GM06990 (cell line): ENCODE measurements at places on chromosomes 3 and 15.

DNA sequence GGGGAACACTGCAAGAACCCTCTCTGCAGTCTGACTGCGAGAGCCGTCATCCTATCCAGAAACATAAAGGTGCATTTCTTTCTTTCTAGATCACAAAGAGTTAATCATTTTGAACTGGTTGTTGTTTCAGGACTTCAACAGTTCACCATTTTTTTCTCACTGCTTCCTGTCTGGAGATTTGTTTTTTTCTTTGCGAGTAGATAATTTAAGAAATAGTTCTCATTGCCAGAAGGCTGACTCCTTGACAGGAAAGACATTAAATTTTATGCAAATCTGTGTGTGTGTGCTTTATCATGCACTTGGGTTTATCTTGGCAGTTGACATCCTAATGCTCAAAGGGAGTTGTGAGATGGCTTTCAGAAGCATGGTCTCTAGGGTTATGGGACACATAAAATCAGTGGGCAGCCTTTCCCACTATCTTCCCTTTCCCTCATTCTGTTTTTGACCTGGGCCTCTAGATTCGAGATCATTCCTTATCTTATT is 123.5 kb upstream of the TBL1XR1 start:
- DNase-seq = no peak

DNA sequence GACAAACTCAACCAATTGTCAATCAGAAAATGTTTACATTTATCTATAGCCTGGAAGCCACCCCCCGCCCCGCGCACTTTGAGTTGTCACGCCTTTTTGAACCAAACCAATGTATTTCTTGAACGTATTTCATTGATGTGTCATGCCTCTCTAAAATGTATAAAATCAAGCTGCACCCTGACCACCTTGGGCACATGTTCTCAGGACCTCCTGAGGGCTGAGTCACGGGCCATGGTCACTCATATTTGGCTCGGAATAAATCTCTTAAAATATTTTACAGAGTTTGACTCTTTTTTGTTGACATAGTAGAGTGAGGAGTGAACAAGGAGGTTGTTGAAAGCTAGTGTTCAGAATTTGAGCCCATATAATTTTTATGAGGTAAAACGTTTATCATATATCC is 6.5 kb downstream of the MCTP2 start:
- DNase-seq = no peak

- no peak for DNase-seq
These were observed 719.6 kb upstream of the NR2F2 start for GRCh38 chr15:95610945-95611344.

GRCh38 chr3:121994551-121994950 is 27.5 kb downstream of the ILDR1 start:
- no peak for DNase-seq

- no peak for DNase-seq
These were observed 61.2 kb upstream of the FURIN start for GRCh38 chr15:90807074-90807785.

DNA sequence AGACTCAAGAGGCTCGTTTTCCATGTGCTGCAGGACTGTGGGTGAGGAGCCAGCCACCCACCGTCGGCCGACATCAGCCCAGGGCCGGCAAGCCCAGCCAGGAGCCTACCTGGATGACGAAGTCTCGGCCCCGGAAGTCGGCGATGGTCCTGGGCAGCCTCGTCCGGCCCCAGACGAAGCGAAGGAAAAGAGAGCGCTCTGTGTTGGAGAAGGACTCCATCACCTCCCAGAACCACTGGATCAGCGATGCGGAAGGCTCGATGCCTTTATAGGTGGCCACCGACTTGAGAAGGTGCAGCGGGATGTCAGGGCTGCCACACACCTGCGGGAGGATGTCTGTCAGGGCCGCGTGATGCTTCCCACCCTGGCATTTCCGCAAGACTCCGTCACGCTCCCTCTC is 13.8 kb upstream of the OCA2 start:
- no peak for DNase-seq

DNA sequence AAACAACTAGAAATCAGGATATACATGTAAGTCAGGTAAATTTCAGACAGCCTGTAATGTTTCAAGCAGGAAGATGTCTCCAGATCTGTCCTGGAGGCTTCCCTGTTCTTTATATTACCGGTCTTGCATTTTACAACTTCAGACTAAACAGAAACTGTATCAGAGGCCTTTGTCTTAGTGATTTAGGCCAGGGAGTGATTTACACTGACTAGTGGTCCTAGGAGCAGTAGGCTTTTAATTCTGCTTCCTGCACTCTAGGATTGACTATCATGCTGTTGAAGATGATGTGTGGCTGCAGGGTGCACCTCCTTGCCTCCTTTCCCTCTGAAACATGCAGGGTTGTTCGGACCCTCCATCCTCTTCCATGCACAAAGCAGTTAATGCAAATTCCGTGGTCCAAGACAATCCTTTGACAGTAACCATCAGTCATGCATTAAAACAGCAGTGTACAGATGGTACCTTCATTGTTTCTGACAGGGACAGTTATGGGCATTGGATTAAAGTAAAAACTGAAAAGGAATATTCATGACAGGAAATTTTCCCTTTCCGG is 27.6 kb downstream of the CHRNA7 start:
- no peak for DNase-seq

GRCh38 chr3:172249039-172249438 is 199.2 kb downstream of the GHSR start:
- DNase-seq = no peak

- DNase-seq = no peak
These were observed 160.1 kb downstream of the OR4M2 start for GRCh38 chr15:22240403-22240802.

GRCh38 chr15:92336419-92336987 is 57.2 kb upstream of the ST8SIA2 start:
- DNase-seq = no peak

- DNase-seq = peak; percentile 16
These were observed 764 bp downstream of the UACA start for GRCh38 chr15:70762469-70763119.

DNA sequence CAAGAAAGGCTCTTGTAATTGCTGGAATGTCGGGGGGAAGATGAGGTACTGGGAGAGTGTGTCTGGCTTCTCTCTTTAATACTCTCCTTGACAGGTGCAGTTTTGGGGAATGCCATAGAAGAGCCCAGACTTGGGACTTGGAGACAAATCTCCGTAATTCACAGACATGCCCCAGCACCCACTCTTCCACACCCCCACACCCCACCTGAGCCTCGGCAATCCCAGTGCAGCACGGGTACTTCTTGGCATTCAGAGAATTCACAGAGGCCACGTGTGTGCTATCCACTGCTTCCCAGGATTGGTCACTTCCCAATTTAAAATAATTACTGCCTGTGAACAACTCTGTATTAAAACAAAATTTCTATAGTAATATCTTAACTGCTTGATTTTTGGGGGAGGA is 43.9 kb downstream of the TRIM71 start:
- DNase-seq = no peak

DNA sequence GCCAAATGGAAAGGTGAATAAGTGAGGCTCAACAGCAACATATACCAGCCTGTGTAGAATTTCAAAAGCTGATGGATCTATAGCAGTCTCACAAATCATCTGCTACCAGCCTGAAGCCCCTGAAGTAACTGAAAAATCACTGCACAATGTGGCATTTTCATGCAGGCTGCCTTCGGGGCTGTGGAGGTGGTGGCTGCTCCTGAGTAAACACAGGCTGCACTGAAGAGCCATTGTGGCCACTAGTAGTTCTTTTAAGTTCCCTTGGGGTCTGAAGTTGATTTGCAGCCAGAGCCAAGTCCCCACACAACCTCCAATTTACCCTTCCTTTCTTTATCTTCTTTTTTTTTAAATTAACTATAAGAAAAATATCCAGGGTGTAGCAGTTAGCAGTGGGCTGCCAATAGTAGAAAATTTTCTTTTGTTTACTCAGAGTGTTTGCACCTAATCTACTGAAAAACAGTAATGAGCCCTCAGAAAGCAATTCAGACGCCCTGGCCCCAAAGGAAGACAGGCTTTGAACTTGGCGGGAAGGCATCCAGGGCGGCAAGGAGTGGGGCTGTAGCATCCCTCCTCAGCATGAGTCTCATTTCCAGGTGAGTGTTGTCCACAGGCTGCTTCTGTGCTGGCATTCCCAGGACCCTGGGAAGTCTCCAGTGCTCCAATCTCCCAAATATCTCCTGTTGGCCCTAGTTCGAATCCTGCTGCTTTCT is 13.3 kb upstream of the SUSD5 start:
- DNase-seq = no peak

DNA sequence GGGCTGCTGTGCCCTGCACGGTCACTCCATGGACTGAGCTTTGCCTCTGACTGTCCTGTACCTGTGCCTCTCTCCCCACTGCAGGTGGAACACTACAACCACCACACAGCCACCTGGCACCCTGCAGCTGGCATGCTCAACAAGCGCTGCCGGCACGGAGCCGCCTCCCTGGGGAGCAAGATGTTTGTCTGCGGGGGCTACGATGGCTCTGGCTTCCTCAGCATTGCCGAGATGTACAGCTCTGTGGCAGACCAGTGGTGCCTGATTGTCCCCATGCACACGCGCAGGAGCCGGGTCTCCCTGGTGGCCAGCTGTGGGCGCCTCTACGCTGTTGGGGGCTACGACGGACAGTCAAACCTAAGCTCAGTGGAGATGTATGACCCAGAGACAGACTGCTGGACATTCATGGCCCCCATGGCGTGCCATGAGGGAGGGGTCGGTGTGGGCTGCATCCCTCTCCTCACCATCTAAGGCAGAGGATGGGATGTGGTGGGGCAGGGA is 37.3 kb upstream of the PTPN23 start:
- no peak for DNase-seq

- DNase-seq = no peak
These were observed 45.2 kb downstream of the SPRED1 start for GRCh38 chr15:38297623-38298388.

GRCh38 chr15:53324061-53324460 is 435.4 kb downstream of the WDR72 start:
- no peak for DNase-seq

- DNase-seq = no peak
These were observed 639 bp upstream of the POLR2M start for GRCh38 chr15:57705746-57706404.

- DNase-seq = no peak
These were observed 178.5 kb downstream of the FNDC3B start for GRCh38 chr3:172217877-172218276.

DNA sequence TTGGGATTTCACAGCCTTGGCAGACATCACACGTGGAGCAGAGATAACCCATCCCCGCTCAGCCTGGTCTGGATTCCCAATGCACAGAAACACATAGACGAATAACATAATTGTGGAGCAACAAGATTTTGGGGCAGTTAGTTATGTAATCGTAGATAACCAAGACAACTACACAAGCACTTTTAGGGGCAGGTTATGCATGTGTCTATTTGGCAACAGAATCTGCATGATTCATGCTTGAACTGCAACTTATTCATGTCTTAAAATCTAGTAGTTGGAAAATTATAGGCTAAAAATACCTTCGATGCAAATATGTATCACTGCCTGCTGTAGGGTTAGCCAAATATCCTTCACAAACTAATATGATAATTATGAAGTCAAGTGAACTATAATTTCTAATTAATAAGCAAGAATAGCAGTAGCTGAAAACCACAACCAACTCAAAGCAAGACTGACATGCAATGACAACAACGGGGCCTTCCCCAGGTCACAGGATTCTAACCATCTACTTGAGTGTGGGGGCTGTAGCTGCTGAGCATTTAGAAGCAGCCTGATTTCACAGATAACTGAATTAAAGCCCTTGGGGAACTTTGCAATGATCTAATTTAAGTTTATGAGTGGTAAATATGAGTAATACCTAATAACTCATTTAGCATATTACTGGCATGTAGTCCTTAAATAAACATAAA is 31.1 kb downstream of the DGKG start:
- DNase-seq = no peak

- no peak for DNase-seq
These were observed 5.6 kb downstream of the OR5K4 start for GRCh38 chr3:98359250-98359649.

DNA sequence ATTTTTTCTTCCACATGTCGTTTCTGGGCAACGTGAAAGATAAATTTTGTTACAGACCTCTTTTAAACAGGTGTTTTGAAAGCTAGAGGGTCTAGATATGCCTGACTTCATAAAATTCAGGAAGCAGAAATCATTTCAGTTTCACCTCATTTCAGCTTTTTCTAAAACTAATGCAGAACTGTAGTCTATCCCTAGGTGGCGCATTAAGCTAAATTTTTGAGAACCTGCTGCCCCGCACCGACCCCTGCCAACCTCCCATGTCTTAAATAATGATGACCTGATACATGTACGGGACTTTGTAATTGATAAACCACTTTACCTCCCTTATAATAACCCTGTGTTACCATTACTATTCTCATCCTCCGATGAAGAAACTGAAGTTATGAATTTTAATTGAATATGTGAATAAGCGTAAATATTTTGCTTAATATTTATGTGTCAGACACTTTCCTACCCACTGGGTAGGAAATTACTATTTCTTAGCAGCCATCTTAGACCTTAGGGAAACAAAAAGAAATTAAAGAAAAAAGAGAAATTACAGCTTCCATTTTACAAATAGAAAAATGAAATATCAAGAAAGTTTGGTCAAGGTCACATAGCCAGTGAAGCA is 78.7 kb upstream of the GCNT3 start:
- no peak for DNase-seq

DNA sequence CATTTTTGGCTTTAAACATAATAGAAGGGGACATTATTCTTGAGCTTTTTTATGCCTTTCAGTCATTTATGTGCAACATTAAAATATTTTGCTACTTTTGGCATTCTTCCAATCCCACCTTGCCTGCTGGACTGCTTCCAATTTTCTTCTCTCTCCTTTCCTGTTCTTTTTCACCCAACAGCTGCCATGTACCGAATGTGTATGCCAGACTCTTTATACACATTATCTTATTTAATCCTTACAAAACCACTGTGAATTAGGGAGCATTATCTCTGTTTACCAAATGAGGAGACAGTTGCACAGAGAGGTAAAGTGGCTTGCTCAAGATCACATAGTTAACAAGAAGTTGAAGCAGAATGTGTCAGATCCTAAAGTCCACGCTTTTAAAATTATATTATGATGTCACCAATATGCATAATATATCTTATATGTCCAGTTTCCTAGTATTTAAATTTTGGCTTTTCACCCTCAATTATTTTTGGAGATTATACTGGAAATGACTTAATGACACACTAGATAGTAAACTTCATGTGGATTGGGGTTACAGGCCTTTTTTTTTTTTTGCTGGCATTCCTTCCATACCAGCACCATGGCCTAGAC is 231.5 kb downstream of the THRB start:
- no peak for DNase-seq

- no peak for DNase-seq
These were observed 386.5 kb upstream of the CFAP20DC start for GRCh38 chr3:59436164-59436958.

GRCh38 chr15:57156210-57156884 is 220.0 kb upstream of the CGNL1 start:
- DNase-seq = no peak

DNA sequence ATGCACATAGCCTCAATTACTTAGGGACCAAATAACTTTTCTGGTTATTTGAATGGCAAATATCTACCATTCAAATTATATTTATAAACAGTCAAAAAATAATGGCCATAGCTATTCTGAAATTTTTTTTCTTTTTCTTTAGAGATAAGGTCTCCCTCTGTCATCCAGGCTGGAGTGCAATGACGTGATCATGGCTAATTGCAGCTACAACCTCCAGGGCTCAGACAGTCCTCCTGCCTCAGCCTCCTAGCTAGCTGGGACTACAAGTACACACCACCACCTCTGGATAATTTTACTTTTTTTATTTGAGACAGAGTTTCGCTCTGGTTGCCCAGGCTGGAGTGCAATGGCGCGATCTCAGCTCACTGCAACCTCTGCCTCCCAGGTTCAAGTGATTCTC is 16.6 kb downstream of the PPP1R2 start:
- no peak for DNase-seq
